Stimulated activated CD4-positive, alpha-beta T cell treated with anti-CD3 and anti-CD28 coated beads, TNF-alpha, amount 100 ng/mL, for 48 hours (primary cell): ENCODE measurements at places on chromosomes 12 and 14.
A peak's percentile ranks its signal among the peaks of the same experiment; 100 is the strongest.

GRCh38 chr12:109777544-109777943, 55.7 kb downstream of the TRPV4 start:
- peak; percentile 26 for DNase-seq

DNA sequence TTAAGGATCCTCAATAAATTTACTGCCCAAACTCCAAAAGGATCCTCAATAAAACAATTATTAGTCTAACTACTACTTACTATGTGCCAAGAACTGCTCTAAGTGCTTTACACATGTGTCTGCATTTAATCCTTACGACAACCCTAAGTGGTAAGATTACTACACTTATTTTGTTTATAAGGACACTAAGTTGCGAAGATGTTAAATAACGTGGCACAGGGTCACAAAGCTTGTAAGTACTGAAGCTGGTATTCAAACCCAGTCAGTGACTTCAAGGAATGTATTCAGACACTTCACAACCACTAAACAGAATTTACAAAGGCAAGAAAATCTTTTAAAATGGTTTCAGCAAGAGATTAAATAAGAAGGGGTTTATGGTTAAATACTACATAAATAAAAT, 13.0 kb downstream of the FERMT2 start:
- DNase-seq = no peak

DNA sequence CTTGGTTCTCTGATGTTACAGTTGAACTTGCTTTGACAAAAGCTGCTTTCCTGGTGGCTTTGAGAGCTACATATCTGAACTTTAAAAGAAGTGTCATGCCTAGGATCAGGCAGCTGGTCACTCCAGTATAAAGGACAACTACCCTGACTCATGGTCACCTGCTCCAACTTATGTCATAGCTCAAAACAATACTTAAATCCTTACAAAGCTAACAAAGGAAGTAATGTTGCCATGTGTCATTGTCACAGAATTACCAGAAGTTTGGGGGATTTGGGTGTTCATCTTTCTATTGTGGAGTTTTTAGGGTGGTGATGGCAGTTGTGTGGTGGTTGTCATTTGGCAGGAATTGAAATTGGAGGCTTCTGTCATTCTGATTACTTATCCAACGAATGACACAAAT, 1.8 kb upstream of the TCP11L2 start:
- DNase-seq = no peak

DNA sequence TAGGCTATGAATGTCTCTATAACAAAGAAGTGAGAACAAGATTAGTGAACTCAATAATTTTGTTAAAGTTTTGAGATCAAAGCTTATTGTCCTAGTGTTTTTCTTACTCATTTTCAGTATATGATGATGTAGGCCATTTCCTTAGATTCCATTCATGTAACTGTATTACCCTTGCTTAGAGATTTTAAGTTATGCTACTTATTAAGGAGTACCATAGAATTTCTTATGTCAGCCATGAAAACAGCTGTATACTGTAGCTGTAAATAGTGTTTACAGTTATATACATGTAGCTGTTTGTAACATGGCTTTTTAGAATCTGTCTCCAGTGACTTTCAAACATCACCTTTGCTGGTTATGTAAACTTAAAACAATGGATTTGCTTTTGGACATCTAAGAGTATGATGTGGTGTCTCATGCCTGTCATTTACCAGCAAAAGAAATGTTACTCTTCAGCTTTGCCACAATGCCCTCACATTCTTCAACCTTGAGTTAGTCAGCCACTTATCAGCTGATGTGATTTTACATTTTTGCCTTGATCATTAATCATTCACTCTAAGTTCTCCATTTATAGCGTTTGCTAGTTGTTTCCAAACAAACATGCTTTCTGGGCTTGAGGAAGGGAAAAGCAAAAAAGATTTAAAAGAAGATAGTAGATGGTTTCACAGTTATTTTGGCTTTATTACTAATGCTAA, 55.5 kb downstream of the SLC16A7 start:
- no peak for DNase-seq

GRCh38 chr12:46657453-46658411, 168.1 kb downstream of the SLC38A4 start:
- no peak for DNase-seq

- DNase-seq = no peak
Measured at GRCh38 chr14:51419685-51420084, 179.6 kb downstream of the TMX1 start.

DNA sequence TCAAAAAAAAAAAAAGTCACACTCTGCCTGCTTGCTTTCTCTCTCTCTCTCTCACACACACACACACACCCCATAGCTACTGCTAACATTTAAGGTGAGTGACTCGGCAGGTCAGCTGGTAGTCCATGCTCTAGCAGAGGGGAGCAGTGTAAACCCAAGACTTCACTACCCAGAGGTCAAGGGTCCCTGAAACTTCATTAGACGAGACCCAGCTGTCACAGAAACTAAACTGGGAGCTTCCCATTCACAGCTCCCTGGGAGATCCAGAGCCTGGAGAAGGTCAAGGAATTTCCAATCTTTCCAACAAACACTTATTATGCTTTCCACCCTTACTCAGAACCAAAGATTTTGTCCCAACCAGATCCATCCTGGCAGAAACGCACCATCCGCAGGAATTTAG, 33.2 kb downstream of the CKAP4 start:
- DNase-seq = no peak

- DNase-seq = no peak
Measured at GRCh38 chr12:131409211-131409610, 301.7 kb upstream of the SFSWAP start.

- no peak for DNase-seq
Measured at GRCh38 chr12:29299633-29300032, 81.3 kb downstream of the ERGIC2 start.

GRCh38 chr12:46383654-46384450, 11.3 kb upstream of the SLC38A2 start:
- DNase-seq = peak; percentile 46

- DNase-seq = no peak
Measured at GRCh38 chr12:116544656-116545055, 14.5 kb upstream of the MAP1LC3B2 start.

GRCh38 chr14:65864549-65864948, 452.0 kb downstream of the FUT8 start:
- no peak for DNase-seq

- DNase-seq = no peak
Measured at GRCh38 chr12:28459481-28459880, 269.2 kb downstream of the CCDC91 start.

GRCh38 chr14:71103662-71104484, 196.6 kb downstream of the PCNX1 start:
- peak; percentile 30 for DNase-seq

- no peak for DNase-seq
Measured at GRCh38 chr12:25187781-25188180, 7.2 kb downstream of the DNAI7 start.

GRCh38 chr12:50021031-50021430, 4.3 kb downstream of the RACGAP1 start:
- no peak for DNase-seq

GRCh38 chr14:53151523-53152183, 1.5 kb downstream of the DDHD1 start:
- peak; percentile 44 for DNase-seq

DNA sequence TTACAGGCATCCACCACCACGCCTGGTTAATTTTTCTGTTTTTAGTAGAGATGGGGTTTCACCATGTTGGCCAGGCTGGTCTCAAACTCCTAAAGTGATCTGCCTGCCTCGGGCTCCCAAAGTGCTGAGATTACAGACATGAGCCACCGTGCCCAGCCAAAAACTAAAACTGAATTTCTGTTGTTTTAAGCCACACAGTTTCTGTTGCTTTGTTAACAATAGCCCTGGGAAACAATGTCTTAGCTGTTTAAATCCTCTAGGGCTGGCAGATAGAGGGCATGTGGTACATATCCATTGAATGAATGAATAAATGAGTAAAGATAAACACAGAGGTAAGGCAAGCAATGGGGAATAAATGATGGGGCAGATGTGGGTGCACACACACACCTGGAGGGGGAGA, 8.0 kb upstream of the EIF5 start:
- DNase-seq = no peak

GRCh38 chr12:19415563-19415962, 23.7 kb upstream of the AEBP2 start:
- DNase-seq = no peak

GRCh38 chr14:49092345-49092744, 493.8 kb downstream of the RPS29 start:
- DNase-seq = no peak

DNA sequence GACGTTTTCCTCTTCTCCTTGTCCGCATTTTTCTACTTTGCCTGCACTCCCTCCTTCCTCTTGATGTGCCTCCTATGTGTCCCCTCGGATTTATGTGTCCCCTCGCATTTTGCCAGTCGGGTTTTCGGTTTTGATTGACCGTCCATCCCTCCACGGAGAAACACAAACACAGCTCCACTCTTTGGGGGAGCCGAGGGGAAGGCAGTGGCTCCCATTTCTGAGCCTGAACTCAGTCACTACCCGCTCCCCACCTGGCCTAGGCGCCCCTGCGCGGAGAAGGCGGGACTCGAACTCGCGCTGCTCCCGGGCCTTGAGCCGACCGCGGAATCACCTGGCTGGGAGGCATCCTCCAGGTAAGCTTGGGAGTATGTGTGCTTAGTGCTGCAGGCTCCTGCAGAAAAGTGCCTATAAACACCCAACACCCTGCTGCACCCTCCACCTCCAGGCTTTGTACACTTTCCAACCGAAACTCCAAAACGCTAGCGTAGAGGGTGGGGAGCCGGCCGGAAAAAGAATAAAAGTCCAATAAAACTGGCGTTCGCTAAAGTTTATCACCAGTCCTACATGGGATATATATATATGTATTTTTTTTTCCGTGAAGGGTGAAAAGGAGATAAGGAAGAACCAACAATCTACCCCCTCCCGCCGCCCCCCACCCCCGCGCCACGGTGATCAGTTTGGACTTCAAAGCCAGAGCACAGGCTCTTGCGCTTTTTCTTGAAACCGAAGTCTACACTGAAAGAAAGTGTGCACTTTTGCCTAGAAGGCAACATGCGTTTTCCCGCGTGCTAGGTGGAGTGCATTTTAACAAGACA, 3.3 kb upstream of the CCND2 start:
- no peak for DNase-seq

- DNase-seq = no peak
Measured at GRCh38 chr14:100547633-100548294, 39.5 kb downstream of the BEGAIN start.

GRCh38 chr12:56761812-56762211, 1.3 kb upstream of the HSD17B6 start:
- DNase-seq = no peak

- no peak for DNase-seq
Measured at GRCh38 chr12:103542078-103542477, 45.0 kb upstream of the STAB2 start.

DNA sequence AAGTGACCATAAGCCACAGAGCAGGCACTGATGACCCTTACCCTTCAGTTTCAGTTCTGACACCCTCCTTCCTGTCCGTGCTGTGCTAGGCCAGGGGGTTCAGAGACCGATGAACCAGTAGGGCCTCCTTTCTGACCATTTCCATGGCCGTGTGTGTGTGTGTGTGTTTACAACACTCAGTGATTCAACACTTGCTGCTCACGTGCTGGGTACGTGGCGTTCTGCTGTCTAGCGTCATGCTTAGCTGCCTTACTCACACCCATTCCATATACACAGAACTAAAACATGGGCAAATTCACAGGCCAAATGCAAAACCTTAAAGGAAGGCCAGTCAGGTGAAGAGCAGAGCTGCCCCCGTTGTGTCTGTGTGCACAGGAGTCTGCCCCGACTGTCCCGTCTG, 67.5 kb downstream of the DNAH10 start:
- no peak for DNase-seq

DNA sequence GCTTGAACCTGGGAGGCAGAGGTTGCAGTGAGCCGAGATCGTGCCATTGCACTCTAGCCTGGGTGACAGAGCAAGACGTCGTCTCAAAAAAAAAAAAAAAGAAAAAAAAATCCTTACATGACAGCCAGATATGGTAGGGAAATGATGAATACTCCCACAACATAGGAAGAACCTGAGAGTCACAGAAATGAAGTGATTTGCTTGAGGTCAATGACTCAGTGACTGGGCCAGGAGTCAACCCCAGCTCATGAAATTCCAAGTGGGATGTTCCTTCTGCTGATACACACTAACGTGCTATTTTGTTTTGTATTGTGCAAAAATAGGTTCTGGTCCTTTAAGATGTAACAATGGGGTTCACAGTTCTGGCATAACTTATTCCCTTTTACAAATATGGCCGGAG, 9.0 kb downstream of the RHOF start:
- no peak for DNase-seq

- no peak for DNase-seq
Measured at GRCh38 chr14:66242001-66242400, 244.2 kb upstream of the CCDC196 start.

DNA sequence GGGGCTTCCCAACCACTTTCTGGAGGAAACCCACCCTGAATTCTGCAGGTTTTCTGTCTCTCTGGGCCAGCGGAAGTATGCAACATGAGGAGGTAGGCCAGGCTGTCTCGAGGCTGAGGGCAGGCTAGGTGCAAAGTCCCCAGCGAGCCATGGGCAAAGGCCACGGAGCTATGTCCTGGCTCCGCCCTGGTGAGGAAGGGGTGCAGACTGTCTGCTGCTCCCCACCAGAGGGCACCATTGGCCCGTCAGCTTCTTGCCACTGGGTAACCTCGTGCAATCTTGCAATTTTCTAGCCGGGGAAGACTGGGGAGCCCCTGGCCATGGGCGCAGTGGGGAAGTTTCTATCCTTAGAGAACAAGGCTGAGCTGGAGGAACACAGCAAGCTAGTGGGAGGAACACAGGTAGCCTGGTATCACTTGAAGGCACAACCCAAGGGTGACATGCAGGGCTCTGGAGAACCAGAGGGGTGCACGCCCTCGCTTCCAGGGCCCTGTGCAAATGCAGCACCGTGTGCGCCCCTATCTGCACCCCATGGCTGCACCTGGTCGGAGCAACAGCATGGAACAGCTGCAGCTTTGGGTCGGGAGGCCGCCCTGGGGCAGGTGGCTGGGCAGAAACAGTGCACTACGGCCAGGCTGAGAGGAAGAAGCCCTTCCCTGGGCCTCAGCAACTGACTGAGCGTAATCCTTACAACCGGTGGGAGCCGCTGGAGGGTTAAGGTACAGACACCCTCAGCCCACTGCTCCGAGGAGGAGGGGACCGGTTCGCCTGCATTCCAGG, 27.6 kb upstream of the RPLP0 start:
- peak; percentile 93 for DNase-seq

DNA sequence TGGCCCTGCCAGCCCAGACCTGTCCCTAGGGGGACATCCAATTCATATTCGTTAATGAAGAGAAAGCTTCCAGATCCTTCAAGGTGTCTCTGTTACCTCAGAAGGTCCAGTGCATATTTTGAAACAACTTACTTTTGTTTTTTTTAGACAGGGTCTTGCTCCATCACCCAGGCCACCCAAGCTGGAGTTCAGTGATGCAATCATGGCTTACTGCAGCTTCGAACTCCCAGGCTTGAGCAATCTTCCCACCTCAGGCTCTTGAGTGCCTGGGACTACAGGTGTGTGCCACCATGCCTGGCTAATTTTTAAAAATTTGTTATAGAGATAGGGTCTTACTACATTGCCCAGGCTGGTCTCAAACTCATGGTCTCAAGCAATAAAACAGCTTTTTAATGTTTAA, 48.4 kb downstream of the B4GALNT3 start:
- DNase-seq = no peak

GRCh38 chr12:123533672-123534643, at the start of gene RILPL1:
Gene RILPL1 (minus strand): TSS chr12:123533719. CDS start chr12:123533482, 237 bp downstream.
- peak; percentile 43 for DNase-seq

- DNase-seq = no peak
Measured at GRCh38 chr12:50224026-50224692, 57.0 kb upstream of the CERS5 start.

- no peak for DNase-seq
Measured at GRCh38 chr14:66233591-66233990, 252.6 kb upstream of the CCDC196 start.

- DNase-seq = no peak
Measured at GRCh38 chr12:116459916-116460663, 99.1 kb upstream of the MAP1LC3B2 start.

GRCh38 chr12:83827860-83828259, 1084.7 kb downstream of the SLC6A15 start:
- DNase-seq = no peak
